Smooth muscle cell of the brain vasculature (primary cell): ENCODE measurements at places on chromosomes 12 and 14.

DNA sequence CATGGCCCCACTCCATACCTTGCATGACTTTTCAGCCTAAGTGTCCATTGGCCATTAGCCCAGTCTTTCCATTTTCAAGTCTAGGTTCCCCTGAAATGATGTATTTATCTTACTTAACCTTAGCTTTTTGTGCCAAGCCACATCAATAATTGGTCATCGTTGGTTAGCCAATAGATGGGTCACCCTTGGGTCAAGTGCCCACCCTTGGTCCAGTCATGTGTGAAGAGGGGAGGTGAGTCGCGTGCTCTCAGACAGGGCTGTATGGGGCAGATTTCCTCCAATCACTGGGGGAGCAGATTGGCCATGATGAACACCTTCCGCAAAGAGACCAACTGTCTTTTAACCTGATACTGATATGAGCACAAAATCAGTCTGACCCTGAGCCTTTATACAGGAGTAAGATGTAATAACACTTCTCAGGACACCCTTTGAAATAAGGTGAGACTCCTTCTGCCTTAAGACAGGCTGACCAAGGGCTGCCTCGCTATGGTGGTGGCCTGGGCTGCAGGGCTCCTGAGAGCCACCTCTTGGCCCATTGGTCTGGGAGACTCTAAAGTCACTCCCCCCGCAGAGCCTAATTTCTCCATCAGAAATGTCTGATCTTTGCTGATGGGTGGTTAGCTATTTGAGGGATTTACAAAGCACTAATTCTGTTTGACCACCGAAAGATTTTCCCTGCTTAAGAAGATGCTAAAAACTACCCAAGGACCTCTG lies 143.2 kb downstream of the ZFP36L1 start:
- no peak for DNase-seq

GRCh38 chr14:70662080-70662479 lies 20.4 kb downstream of the TTC9 start:
- DNase-seq, result no peak

DNA sequence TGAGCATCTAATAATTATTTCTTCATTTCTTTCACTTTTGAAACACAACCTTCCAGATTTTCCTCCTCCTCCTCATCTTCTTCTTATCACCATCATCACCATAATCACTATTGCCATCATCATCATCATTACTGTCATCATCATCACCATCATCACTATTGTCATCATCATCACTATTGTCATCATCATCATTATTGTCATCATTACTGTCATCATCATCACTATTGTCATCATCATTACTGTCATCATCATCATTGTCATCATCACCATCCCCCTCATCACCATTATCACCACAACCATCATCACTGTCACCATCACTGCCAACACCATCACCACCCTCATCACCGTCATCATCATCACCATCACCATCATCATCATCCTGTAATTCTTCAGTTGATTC lies 400.0 kb downstream of the TMEM132D start:
- no peak for DNase-seq

DNA sequence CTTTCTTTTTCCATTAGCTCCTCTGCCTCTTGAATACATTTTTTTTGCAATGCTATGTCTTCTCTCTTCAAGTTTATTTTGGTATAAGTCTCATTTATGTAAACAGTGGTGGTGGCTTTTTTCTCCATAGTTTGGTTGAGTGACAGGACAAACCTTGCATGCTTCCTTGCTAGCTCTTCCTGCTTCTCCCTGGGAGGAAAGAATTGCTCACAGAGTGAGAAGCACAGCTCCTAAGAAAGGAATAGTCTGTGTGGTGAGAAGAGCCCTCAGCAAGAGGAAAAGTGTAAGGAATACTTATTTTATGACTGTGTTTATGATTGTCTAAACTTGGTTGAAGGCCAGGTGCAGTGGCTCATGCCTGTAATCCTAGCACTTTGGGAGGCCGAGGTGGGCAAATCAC lies 11.5 kb downstream of the CCDC175 start:
- DNase-seq, result no peak

- DNase-seq, result no peak
Observed at GRCh38 chr14:73753887-73754795, 40.0 kb upstream of the PNMA1 start.

DNA sequence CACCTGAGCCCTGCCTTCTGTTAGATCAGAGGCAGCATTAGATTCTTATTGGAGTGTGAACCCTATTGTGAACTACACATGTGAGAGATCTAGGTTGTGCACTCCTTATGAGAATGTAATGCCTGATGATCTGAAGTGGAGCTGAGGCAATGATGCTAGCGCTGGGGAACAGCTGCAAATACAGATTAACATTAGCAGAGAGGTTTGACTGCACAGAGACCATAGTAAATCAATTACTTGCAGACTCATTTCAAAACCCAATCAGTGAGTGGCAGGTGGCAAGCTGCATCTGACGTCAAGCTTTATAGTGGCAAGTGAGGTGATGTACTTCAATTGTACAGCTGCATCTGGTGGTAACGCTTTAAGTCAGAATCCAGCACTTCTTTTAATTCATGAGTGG lies 141.6 kb downstream of the GPHN start:
- no peak for DNase-seq

- DNase-seq, result no peak
Observed at GRCh38 chr12:122665759-122666158, 37.4 kb downstream of the HCAR2 start.

DNA sequence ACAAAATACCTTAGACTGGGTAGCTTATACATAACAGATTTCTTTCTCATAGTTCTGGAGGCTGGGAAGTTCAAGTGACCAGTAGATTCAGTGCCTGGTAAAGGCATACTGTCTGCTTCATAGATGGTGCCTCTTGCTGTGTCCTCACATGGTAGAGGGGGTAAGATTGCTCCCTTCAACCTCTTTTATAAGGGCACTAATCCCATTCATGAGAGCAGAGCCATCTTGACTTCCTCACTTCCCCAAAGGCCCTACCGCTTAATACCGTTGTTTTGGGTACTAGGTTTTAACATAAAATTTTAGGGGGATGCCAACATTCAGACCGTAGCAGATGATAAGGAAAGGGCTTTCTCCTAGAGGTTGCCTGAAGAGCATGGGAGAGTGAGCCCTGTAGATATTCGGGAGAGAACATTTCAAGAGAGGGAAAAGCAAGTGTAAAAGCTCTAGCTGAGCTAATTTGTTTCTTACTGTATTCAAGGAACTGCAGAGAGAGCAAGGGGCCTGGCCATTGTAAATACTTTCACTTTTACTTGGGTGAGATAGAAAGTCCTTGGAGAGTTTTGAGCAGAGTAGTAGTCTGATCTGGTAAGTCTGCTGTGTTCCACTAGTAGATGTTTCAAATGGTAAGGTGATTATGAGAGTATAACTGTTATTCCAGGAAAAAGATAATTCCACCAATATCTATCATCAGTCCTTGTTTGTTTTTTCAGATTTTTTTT lies 27.3 kb downstream of the FRS2 start:
- DNase-seq, result no peak

- DNase-seq, result no peak
Observed at GRCh38 chr12:55925371-55925770, 2.3 kb downstream of the PYM1 start.

DNA sequence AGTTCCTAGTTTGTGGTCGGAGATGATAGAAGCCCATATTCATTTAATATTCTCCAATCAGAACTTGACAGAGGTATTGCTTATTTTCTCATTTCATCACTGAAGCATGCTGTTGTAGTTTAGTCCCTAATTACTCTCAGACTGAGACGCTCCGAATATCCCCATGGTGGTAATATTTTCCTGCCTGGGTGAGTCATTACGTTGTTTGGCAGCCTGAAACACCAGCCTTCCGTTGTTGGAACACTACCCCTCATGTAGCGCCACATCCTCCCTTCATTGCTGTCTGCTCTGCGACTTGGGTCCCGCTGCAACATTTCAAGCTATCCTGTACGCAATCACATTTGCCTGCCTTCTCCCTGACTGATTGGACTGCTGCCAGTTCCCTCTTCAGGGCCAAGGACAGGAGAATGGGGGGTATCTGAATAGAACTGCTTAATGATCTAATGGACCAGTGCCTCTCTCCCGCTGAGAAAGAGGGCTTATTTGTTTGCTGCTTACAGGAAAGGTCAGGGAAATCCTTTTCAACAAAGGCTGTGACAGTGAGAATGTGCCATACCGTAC lies 369.1 kb downstream of the NPAS3 start:
- no peak for DNase-seq

- DNase-seq, result no peak
Observed at GRCh38 chr12:34400986-34401658, 378.8 kb downstream of the ALG10 start.

DNA sequence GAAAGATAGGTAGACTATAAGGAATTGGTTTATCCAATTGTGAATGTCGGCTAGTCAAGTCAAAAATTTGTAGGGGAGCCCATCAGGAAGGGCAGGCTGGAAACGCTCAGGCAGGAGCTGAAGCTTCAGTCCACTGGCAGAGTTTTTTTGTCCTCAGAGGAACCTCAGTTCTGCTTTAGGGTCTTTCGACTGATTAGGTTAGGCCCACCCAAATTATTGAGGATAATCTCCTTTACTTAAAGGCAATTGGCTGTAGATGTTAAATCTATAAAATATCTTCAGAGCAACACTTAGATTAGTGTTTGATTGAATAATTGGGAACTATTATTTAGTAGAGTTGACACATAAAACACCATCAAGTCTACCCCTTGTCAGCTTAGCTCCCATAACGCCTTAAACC lies 105.5 kb upstream of the ARHGAP5 start:
- DNase-seq, result no peak

DNA sequence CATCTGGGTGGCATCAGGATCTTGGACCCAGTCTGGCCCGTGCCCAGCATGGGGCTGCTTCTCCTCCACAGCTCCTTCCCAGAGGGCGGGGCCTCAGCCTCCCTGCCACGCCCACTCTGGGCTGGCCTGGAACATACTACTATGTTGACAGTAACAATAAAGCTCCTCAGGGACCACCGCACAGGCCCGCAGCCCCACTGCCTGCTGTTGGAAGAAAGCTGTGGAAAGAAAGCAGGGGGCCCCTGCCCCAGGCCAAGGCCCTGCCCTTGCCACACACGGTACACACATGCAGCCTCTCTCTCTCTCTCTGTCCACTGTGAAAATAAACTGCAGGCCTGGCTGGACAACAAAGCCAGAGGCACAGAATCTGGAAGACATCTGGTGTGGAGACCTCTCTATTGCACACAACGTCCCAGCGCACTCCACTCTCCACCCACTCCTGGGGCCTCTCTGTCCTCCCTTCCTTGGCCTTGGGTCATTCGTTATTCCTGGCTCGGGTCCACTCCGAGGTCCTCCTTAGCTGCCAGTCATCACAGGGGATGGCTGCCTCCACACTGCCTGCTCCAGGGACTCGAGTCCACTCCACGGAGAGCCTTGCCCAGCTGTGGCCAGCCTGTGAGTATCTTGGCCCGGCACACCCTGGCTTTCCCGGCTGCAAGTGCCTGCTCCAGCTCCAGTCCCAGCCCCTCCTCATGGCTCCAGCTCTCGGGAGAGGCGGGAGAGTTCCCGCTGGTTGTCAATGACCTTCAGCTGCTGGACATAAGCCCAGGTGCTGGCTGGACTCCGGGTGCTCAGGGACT lies 11.8 kb upstream of the ENDOU start:
- DNase-seq, result peak; percentile 75

- no peak for DNase-seq
Observed at GRCh38 chr14:34665785-34666435, 36.0 kb upstream of the SNX6 start.

DNA sequence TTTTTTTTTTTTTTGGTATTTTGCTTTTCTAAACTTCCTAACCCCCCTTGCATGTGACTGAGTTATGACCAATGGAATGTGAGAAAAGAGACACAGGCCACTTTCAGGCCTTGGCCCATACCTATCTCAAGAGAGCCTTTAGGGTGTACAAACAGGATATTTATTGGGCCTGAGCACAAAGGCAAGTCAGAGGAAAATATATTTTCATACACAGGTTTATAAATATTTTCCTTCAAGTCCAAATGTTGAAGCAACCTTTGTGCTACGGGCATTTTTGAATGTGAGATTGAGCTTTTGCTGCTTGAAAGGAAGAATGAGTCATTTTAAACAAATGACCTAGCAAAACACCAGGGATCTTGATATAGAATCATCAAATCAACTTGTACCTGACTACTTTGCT lies 228.6 kb upstream of the E2F7 start:
- no peak for DNase-seq

- DNase-seq, result no peak
Observed at GRCh38 chr14:59189091-59189785, 771 bp downstream of the DAAM1 start.

GRCh38 chr14:96688629-96689028 lies 108.6 kb upstream of the VRK1 start:
- DNase-seq, result no peak

DNA sequence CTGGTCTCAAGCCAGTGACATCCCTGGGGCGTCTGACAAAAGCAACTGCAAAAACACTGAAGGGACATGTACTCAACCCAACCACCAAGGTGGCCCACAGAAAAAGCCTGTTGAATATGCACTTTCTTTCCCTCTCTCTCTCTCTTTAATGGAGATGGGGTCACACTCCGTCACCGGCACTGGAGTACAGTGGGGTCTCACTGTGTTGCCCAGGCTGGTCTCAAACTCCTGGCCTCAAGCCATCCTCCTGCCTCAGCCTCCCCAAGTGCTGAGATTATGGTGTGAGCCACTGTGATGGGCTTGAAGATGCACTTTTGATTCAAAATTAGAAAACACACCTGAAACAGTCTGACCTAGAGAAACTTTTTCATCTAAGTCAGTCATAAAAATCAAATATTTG lies 7.2 kb upstream of the CD27 start:
- DNase-seq, result no peak

DNA sequence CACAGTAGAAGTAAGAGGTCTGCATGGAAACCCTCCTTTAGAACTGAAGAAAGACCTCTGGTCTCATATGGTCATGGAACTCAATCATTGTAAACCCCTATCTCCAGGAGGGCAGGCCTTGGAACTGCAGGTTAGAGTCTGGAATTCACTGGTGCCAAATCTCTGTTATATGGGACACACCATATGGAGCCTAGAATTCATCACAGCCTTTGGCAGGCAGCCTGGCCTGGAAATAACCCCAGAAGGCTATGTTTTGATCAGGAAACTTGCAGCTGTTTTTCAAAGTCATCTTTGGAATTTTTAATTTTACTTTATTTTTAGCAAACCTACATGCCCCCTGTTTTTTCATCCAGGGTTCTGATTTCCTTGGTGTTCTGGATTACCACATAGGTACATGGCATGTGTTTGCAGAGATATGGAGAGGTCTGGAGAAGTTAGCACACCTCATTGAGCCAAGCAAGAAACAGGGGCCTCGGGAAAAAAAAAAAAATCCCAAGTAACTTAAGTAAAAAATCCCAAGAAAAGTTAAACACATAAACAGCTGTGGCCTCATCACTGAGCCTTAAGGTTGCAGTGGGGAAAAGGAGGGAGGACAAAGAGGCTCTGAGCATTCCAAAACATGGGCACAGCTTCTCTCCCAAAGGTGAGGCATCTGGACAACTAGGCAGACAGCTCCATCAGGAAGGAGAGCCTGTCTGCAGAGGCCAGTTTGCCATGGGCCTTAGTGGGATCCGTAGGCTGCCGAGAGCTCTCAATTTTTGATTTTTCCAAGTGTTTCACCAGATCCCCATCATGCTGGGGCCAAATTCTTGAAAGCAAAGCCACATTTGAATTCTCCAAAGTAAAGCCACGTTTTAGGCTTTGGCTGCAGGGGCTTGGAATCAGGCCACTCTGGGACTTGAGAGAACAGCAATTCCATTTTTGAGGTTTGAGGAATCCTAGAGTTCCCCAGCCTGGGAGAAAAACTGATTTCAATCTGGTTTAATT lies 339.6 kb upstream of the TBX3 start:
- DNase-seq, result no peak
